ENCODE measurements at places on chromosomes 7 and 10.

DNA sequence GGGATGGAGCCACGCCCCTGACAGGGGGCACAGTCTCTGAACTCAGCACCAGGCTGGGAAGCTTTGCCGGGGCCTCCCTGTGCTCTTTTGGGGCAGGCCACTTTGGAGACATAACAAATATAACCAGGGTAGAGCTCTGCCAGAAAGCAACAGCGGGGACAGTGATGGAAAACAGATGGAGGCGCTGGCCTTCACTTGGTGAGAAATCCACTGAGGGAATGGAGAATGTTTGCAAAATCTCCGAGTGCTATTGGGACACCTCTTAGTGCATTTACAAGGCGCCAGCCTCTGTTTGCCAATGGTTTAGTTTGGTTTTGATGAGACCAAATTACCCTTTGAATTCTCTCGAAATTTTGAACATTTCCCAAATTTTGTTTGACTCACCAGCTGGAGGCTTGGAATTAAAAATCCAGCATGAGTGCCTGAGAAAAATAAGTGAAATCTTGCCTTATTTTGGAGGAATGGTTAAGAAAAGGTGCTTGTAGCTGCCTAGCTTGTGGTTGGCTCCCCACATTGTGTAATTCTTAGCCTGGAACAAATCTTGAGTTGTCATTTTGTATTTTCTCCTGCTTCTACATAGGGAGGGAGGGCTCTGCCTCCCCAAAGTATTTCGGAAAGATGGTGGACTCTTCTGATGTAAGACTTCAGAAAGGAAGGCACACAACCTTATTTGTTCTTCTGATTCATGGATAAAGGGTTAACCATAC, 980.5 kb downstream of the LRMDA start:
- no peak for DNase-seq

DNA sequence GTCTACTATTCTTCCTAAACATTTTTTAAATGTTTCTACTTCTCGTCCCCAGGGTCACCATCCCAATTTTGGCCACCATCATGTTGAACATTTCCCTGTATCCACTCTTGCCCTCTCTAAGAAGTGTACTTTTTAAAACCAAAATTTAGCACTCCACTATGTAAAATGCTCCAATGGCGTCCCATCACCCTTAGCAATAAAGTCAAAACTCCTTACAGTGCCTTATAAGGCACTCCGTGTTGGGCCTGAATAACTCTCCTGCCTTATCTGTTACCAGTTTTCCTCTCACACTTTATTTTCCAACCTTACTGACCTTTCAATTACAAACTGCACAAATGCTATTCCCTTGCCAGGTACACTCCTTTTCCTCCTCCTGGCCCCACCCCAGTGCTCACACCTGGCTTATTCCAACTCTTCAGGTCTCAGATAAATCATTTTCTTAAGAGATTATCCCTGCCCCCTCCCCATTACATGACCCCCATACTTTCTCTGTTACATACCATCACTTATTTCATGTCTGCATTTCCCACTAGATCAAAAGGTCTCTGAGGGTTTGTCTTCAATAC, 1.3 kb downstream of the TMEM168 start:
- no peak for DNase-seq

DNA sequence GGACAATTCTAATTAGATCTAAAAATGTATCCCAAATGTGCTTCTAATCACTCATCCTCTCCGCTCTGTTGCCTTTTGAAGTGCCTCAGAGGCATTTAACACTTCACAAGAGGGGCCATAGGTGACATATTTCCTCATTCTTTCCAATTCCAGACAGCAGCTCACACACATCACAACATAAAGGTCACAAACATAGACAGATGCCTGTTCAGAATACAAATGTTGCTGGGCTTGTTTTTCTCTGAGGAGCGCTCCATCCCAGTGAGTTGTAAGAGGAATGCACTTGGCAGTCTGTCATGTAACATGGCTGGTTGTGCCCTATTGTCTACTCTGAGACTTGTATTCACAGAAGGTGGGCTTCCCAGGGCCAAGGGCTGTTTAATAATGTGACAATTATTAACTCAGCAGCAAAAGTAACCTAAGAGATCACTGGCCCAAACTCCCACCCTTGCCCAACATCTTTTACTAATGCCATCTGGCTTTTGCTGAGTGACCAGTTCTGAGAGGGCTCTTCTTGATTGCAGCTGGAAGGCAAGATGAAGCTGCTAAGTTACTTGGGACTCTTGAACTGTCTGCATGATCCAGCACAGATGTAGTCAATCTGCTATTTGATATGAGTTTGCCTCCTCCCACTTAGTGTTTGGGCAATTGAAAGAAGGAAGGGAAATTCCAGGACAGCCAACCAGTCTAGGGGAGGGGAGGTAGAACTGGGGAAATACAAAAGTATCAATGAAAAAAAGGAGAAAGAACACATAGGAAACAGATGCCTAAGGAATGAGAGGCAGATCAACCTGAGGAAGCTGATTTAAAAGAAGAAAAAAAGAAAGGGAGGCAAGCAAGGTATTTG, 13.6 kb downstream of the PON2 start:
- no peak for DNase-seq

DNA sequence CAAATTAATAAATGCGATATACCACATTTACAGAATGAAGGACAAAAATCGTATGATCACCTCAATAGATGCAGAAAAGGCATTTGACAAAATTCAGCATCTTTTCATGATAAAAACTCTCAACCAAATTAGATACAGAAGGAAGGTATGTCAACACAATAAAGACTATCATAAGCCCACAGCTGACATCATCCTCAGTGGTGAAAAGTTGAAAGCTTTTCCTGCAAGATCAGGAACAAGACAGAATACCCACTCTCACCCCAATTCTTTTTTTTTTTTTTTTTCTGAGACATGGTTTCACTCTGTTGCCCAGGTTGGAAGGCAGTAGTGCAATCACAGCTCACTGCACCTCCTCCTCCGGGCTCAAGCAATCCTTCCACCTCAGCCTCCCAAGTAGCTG, 67.2 kb downstream of the TPST1 start:
- DNase-seq = no peak

DNA sequence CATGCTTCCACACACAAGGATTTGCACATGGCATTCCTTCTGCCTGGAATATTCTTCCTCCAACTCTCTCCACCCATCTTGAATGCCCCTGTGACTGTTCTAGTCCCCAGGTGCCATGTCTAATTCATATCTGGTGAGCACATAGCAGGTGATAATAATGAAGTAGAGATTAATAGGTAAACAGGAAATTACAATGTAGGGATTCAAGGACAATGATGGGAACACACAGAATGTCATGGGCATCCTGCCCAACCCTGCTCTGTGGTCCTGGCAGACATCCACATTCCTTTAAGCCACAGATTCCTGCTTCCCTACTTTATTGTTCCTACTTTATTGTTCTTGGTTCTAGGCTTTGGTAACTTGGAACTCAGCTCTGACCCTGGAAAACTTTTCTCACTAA, 115.8 kb downstream of the THSD7A start:
- no peak for DNase-seq

DNA sequence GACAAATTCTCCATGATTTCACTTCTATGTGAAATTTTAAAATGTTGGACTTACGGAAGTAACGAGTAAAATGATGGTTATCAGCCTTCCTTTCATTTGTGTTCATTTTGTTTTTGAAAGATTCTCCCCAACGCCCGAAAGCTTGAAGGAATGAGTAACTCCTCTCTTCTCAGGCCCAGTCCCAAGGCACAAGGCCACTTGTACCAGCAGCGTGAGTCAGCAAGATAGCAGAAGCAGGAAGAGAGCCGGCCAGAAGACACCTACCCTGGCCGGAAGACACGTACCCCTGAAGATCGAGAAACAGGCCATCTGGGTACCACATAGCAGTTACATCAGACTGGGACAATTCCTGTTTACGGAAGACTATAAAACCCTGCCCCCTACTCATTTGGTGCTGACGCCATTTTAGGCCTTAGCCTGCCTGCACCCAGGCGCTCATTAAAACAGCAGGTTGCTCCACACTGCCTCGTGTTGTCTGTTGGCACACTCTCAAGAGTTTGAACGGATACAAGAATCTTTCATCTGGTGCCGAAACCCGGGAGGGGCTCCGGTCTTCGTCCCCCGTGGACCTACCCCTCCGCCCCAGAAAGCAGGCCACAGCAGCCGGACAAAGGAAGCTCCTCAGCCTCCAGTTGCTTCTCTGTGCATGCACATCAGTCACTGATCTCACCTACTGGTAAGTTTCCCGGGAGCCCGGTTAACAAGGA, 60.4 kb downstream of the LRRC17 start:
- DNase-seq = no peak

DNA sequence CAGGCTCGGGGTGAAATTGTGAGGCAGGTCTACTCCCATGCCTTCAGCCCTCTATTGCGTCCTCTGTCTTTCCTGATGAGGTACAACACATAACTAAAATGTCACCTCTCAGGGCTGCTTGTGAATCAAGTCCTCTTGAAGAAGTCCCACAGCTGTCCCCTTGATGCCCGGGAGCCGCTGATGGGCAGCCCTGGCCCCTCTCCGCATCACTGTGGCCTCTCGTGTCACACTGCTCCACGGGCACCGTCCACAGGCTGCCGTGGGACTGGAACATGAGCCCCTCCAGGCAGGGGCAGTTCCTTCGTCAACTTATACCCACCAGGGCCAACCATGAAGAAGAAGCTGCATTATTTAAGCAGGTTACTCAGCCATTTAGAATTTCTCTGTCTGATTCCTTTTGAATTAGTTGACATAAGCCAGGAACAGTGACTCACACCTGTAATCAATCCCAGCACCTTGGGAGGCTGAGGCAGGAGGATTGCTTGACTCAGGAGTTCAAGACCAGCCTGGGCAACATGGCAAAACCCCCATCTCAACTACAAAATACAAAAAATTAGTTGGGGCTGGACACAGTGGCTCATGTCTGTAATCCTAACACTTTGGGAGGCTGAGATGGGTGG, 58.5 kb upstream of the UBE3C start:
- DNase-seq = no peak

DNA sequence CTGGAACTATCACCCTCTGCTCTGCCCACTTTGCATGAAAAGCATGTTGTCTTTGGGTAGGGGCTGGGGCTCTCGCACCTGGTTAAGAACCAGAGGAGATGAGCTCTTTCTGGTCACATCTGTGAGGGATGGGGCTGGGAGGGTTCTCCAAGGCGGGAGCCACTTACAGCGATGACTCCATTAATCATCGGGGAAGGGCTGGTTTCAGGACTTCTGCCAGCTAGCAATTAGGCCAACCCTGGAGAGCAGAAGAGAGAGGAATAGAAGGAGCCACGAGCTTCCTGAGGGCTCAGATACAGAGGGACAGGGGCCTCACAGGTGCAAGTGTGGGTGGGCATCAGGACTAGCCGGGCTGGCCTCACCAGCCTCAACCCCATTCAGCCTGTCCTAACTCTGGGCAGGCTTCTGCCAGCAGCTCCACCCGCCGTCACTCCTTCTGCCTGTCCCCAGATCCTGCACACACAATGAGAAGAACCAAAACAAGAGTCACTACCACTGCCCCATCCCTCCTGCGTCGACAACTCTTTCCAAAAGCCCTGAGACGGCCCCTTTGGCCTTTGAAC, 8.4 kb downstream of the AQP1 start:
- no peak for DNase-seq

DNA sequence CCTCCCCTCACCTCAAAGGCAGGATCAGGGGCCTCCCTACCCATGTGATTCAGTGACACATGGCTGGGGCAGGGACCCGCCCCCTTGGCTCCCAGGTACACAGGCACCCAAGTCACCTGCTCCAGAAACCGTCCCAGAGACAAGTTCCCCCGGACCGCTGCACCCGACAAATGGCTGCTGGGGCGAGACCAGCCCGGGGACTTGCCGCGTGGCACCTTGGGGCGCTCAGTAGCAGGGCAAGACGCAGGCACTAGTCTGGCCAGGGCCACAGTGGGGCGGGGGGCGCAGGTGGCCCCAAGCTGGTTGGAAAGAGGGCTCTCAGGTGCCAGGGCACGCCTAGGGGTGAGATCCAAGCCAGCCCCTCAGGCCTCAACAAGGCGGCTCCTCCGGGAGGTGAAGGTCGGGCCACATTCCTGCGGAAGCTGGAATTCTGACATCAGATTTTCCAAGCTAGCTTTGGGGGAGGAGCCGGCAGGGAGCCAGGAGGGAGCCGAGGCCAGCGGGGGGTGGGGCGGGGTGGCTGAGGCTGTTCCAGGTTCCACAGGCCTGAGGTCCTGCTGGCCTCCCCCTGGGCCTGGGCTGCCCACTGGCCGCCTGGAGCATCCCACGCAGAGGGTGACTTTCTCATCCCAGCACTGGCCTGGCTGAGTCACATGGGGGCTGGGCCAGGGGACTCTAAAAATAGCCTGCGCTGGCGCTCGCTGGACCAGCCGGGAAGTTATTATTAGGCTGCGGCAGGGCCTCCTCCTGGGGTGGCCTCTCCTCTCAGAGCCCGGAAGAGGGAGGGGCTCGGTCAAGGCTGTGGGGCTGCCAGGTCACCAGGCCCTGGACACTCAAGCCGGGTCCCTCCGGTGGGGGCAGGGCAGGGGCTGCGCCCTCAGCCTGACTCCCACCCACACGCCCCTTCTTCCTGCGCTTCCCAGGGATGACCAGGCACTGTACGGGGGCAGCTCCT, 20.5 kb upstream of the INPP5A start:
- no peak for DNase-seq

GRCh38 chr7:107220356-107220755, 51.6 kb downstream of the HBP1 start:
- no peak for DNase-seq

DNA sequence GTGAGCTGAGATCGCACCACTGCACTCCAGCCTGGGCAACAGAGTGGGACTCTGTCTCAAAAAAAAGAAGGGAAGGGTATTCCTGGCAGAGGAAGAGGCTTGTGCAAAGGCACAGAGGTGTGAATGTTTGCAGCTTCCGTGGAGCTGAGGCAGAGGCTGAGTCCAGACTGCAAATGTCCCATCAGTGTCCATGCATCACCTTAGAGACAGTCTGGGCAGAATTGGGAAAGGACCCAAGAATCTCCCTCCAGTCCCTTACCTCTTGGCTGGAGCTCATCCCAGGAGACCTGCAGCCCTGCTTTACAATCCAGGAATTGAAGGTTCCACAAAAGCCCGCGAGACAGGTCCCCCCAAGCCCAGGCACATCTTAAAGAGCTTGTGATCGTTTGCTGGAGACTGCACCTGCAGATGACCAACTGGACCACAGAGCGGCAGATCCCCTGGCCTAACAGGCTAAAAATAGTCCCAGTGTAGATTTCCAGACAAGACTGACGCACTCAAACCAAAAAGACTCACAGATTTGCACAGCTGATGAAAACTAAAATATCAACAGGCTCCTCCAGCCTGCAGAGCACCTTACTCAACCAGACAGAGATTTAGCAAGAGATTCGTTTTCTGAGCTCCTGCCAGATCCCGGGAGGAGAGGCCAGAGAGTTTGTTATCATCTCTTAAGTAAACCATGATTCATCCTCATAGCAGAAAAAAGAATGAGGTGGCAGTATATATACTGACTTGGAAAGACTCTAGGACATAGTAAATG, 22.9 kb upstream of the NANOS1 start:
- no peak for DNase-seq

- no peak for DNase-seq
Observed at GRCh38 chr7:92133133-92133736, 1.0 kb downstream of the CYP51A1 start.

- no peak for DNase-seq
Observed at GRCh38 chr10:47423476-47423875, 39.4 kb upstream of the ZNF488 start.
